ENCODE measurements at places on chromosomes 6 and 20.
A peak's percentile ranks its signal among the peaks of the same experiment; 100 is the strongest.

- DNase-seq, result no peak
Observed at GRCh38 chr6:13412211-13412610, 75.2 kb downstream of the GFOD1 start.

GRCh38 chr6:26532699-26533531, 5.3 kb upstream of the HMGN4 start:
- DNase-seq, result peak; percentile 94

DNA sequence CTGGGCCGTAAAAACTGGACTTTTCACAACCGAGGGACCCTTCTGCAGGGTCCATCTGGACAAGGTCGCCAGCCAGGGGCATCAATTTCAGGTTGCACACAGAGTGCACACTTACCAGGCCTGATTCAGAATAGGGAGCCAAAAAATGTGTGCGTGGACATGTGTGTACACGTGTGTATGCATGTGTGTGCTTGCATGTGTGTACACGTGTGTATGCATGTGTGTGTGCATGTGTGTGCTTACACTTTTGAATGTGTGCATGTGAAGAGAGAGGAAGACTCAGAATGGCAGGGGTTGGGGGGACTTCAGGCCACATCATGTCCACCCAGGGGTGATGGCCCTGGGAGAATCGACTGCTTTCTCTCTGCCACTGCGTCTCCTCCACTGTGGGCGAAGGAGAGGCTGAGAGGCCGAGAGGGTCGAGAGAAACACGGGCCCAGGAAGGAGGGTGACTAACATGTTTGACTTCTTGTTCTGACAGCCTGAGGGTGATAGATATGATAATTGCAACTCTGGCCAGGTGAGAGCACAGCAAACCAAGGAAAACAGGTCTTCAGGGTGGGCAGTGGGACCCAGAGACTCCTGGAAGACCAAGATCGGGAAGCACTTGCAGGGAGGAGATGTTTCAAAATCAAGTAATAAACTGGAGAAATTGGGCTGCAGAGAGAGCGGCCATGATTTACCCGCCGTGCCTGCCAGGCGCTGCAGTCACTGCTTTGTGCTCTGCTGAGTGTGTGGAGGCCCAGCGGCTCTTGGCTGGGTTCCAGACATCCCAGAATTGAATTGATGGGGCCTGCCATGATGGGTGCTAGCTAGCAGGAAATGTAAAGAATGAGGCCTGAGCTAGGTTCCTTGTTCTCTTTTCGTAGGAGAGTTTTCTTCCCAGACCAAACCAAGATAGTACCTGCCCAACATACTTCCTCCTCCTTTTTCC, 310.8 kb downstream of the QKI start:
- no peak for DNase-seq

- DNase-seq, result no peak
Observed at GRCh38 chr6:56437171-56437900, 190.0 kb upstream of the COL21A1 start.

DNA sequence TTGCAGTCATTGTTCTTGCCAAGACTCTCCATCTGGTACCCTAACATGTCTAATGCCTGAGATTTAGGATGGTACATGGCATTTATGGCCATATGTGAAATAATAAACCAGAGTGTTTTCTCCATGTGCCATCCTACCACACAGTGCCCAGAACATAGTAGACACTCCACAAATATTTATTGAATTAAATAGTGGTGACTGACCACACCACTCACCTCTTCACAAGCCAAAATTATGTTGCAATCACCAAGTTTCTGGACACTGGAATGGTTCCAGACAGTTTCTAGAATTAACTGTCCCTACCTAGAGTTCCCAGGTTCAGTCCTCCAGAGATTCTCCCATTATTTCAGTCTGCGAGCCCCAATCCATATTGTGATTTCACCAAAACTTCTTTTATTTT, 427.3 kb downstream of the KIF16B start:
- no peak for DNase-seq

GRCh38 chr20:50181344-50181743, 9.3 kb upstream of the CEBPB start:
- no peak for DNase-seq

- DNase-seq, result peak; percentile 71
Observed at GRCh38 chr20:3209257-3209945, at the start of gene ITPA. Gene ITPA, plus strand, starts transcription at chr20:3209498. Its CDS starts 54 bp downstream, at chr20:3209552.

GRCh38 chr20:32563311-32564272, 21.5 kb downstream of the NOL4L start:
- DNase-seq, result no peak

DNA sequence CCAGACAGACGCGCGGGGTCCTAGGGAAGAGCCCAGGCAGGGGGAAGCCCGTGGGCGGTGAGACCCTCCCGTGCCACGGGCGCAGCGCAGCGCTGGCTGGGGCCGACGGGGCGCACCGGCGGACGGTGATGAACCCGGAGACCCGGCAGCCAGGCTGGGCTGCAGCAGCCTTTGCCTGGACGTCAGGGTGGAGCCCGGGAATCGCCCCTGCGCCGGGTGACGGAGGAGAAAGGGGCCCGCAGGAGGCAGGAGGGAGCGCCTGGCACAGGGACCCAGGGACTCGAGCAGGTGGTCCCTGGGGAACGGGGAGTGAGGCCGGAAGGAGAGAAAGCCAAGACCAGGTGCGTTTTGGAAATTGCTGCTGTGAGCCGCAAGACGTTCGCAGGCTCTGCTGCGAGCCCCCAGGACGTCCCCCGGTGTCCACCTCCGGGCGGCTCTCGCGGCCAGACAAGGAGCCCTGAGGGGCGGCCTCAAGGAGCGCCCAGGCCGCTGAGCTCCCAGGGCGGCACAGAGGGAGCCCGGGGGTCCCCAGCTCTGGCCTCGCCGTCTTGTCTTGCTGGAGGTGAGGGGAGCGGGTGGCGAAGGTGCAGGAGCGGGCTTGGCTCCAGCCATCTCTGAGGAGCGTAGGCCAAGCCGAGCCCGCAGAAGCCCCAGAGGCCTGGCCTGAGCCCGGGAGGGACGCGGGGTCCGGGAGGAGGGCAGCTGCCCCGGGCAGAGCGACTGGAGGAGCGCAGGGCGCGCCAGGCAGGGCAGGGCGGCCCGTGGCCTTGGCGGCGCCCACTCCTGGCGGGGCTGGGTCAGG, 191.2 kb upstream of the PDE10A start:
- DNase-seq, result no peak

- DNase-seq, result no peak
Observed at GRCh38 chr6:95175927-95176675, 401.2 kb upstream of the MANEA start.

DNA sequence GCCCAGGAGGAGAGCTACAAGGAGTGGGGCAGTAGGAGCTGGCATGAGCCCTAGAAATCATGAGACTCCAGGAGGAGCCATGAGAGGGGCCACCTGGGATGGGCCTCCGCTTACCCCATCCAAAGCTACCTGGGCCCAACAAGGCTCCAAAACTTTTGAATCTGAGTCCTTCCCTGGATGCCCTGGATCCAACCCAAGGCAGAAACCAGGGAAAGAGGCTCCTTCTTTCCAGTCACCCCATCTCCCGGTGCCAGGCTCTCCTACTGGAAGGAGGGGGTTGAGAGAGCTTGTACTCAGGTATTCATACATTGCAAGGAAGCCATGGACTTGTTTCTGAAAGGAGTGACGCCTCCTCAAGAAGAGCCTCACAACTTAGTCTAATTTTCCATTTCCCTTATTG, 7.8 kb upstream of the SIRPG start:
- DNase-seq, result no peak

GRCh38 chr6:143774347-143774746, 68.8 kb upstream of the LTV1 start:
- no peak for DNase-seq

GRCh38 chr6:47679322-47679906, 19.0 kb upstream of the ADGRF4 start:
- no peak for DNase-seq
